Left renal cortex interstitium (tissue), 4 donors: ENCODE measurements at places on chromosomes 16 and 17.

DNA sequence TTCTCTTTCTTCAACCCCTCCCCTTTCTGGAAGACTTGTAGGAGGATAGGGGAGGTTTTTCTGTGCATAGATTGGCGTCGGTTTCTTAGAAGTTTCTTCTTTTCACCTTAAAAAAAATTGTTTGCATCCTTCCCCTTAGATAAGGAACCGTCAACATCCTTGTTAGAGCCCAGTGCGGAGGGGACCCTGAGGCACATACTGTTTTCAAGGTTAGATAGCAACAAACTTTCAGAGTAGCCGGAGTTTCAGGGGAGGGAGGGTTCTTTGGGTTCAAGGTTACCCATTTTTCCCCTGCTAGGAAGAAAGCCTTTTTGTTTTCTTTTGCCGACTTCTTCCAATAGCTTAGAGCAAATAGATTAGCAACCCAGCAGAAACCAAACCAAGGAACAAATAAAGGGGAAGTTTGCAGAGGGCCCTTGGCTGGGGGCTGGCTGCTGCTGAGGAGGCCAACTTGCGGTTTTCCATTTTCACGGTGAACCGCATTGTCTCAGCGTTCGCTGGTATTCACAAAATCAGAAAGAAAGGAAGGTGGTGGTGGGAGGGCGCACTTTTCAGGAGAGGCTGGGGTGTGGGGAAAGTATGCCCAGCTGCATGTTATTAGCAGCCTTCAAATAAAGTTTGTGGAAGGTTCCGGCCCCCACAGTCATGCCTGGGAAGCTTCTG is 28.8 kb downstream of the MSI2 start:
- DNase-seq = no peak

DNA sequence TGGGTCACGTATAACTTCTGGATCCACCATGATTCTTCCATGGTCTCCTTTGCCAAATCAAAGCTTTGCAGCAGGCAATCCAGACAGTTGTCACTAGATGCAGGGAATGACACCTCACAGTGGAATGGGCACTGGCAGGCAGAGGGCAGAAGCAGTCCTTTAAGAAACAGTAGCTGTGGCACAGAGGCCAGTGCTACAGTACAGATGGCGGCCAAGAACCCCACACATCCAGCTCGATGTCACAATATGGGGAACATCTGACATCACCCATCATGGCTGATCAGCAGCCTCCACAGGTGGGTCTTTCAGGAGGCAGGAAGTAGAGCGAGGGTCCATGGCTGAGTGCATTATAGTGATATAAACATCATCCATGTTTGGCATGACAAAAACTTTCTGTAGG is 18.8 kb upstream of the ERN1 start:
- no peak for DNase-seq

DNA sequence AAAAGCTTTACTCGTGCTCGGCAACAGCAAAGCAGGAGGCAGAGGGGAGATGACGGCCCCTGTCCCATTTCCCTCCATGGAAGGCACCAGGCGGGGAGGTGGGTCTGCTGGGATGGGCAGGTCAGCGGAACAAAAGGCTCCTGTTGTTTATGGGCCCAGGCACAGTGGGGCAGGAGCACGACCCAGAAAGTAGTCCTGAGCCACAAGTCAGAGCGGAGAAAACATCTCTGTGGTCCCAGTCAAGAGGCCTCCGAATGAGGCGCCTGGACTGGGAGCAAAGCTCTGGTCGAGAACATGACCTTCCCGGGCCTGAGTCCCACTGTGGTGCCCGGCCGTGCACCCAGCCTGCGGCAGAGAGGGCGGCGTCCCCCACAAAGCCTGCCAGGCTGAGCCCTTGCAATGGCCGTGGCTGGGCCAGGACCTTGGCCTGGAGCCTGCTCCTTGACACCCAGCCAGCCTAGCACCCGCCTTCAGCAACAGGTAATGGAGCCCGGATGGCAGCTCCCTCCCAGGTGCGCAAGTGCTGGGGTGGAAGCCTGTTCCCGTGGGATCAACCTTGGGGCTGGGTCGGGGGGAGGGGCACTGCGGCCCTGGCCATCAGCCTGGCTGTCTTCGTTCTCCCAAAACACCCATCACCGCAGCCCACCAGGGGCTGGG is 3.6 kb downstream of the RFNG start:
- DNase-seq = no peak

DNA sequence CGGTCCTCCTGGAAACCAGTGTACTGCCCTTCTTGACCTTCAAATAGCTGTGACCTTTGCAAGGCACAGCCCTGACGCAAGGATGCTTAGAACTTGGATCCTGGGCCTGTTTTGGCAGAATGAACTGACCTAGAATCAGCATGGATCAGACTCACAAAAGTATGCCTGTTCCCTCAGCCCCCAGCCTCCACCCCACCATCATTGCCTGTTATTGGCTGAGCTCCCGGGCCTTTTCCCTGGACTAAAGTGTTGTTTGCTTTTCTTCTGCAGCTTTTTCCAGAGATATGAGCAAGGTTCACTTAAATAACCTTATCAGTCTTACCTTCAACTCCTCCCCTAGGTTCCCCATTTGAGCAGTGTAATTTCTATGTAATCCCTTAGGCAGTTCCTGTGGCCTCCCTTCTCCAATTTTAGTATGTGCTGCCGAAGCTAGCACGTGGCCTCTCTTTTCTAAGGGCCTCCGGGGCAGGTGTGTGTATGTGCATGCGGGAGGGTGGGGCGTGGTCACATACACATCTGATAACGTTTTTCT is 347.4 kb downstream of the MAF start:
- DNase-seq = no peak

DNA sequence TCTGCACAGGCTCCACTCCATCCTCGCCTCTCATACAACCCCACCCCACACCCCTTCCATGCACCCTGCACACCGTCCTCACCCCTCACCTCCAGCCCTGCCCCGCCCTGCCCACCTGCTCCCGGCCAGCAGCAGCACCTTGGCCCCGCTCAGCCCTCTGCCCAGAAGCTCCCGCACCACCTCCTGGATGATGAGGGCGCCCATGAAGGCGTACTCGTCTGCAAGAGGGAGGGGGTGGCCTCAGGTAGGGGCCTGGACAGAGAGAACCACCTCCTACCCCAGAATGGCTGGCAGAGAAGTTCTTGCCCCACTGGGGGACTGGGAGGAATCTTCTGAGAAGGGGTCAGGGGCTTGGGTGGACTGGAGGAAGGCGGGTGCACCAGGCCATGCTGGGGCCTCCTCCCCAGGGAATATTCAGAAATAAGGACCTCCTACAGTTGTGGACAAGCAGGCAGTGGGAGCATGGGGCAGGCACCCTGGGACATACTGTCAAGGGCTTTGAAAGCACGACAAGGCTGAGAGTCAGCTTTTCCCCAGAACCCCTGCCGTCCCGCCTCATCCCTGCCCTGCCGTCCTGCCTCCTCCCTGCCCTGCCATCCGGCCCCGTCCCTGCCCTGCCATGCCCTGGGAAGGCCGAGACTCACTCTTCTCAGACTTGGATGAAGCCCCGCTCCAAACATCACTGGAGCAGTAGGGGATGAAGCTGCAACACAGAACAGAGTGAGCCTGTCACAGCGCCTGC is 3.1 kb downstream of the NOTUM start:
- DNase-seq = no peak
